Large intestine (tissue), 12 donors: ENCODE measurements at places on chromosomes 1 and 21. TPM values are rescaled to one million over a fixed set of nuclear protein-coding genes. Genes with fewer than 3 reads are reported as not detected.

Gene PSMA5
- 94.1 TPM for polyA plus RNA-seq

Gene CHI3L1
- polyA plus RNA-seq: 0.22 TPM

Gene NR5A2
- 36.5 TPM for polyA plus RNA-seq

GRCh38 chr1:156516821-156517220 lies 16.2 kb upstream of the MEF2D start:
- H3K27ac ChIP-seq: no peak overlapping the region
- H3K36me3 ChIP-seq: no peaks in the 10 kb centered on the region
- no peak overlapping the region for H3K4me3 ChIP-seq
- H3K27me3 ChIP-seq: no peaks in the 10 kb centered on the region
- no peaks in the 10 kb centered on the region for H3K4me1 ChIP-seq

- H3K27ac ChIP-seq: no peak overlapping the region
- no peaks in the 10 kb centered on the region for H3K27me3 ChIP-seq
- H3K4me3 ChIP-seq: no peak overlapping the region
Observed at GRCh38 chr21:41894922-41895557, 15.9 kb upstream of the PRDM15 start.

- no peaks in the 10 kb centered on the region for H3K27me3 ChIP-seq
- no peak for DNase-seq
- no peak overlapping the region for H3K4me3 ChIP-seq
- H3K27ac ChIP-seq: no peak overlapping the region
Observed at GRCh38 chr1:95323123-95323522, 89.1 kb downstream of the RWDD3 start.

GRCh38 chr1:28540651-28541050 lies 12.2 kb upstream of the TRNAU1AP start:
- peaks cover 29% of the 10 kb centered on the region for H3K36me3 ChIP-seq
- no peak for DNase-seq
- no peak overlapping the region for H3K27ac ChIP-seq
- H3K4me3 ChIP-seq: no peak overlapping the region
- H3K27me3 ChIP-seq: no peaks in the 10 kb centered on the region
